Activated CD8-positive, alpha-beta T cell treated with anti-CD3 and anti-CD28 coated beads, Interleukin-2, amount 10 ng/mL, durations not matched to agents 7 days and 5 days (primary cell): ENCODE measurements at places on chromosomes 1 and 21.

- H3K27ac ChIP-seq: no peak overlapping the region
- DNase-seq: no peak
- peaks cover 24% of the 10 kb centered on the region for H3K27me3 ChIP-seq
Measured at GRCh38 chr1:202662081-202662480, 48.2 kb downstream of the SYT2 start.

- peak overlapping the region; percentile 96 for H3K27ac ChIP-seq
- H3K36me3 ChIP-seq: peaks cover 49% of the 10 kb centered on the region
- peak; percentile 84 for DNase-seq
Measured at GRCh38 chr1:30756545-30757351, 826 bp downstream of the LAPTM5 start.

GRCh38 chr1:176604461-176604860 lies 141.5 kb downstream of the PAPPA2 start:
- no peak for DNase-seq
- H3K4me1 ChIP-seq: no peaks in the 10 kb centered on the region
- H3K27me3 ChIP-seq: no peaks in the 10 kb centered on the region
- H3K36me3 ChIP-seq: no peaks in the 10 kb centered on the region
- no peak overlapping the region for H3K4me3 ChIP-seq

DNA sequence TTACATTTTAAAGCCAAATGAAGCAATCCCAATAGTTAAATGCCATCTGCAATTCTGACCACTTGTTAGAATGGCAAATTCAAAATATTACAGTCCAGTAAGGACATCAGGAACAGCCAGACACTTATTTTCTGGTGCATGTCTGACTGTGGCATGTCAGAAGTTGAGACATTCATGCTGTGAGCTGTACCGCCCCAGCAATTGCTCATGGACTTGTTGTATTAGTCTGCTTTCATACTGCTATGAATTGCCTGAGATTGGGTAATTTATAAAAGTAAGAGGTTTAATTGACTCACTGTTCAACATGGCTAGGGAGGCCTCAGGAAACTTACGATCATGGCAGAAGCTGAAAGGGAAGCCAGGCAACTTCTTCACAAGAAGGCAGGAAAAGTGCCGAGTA lies 19.1 kb downstream of the DDAH1 start:
- DNase-seq: no peak
- no peaks in the 10 kb centered on the region for H3K27me3 ChIP-seq
- H3K4me1 ChIP-seq: no peaks in the 10 kb centered on the region
- H3K4me3 ChIP-seq: no peak overlapping the region
- H3K36me3 ChIP-seq: no peaks in the 10 kb centered on the region
- H3K27ac ChIP-seq: no peak overlapping the region

DNA sequence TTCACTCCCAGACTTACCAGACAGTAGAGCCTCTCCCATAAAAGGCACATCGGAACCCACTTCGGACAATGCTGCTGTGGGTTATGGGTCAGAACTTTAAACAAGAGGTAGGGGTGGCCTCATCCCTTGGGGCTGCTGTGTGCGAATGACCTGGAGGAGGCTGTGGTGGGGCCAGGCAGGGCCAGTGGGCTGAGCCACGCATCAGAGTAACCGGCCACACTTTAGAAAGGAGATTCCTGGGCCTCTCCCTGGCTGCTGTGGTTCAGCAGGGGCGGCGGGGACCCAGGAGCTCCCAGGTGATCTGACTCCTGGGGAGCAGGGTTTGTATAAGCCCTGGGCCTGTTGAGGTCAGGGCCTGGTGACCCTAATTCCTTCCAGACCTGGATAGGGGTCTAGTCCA lies 110.2 kb upstream of the C1orf174 start:
- peaks cover 2% of the 10 kb centered on the region for H3K4me1 ChIP-seq
- no peaks in the 10 kb centered on the region for H3K27me3 ChIP-seq
- H3K27ac ChIP-seq: no peak overlapping the region

- H3K4me3 ChIP-seq: no peak overlapping the region
- no peak overlapping the region for H3K27ac ChIP-seq
- H3K36me3 ChIP-seq: no peaks in the 10 kb centered on the region
- DNase-seq: no peak
Measured at GRCh38 chr1:11487196-11487751, 8.3 kb downstream of the DISP3 start.

DNA sequence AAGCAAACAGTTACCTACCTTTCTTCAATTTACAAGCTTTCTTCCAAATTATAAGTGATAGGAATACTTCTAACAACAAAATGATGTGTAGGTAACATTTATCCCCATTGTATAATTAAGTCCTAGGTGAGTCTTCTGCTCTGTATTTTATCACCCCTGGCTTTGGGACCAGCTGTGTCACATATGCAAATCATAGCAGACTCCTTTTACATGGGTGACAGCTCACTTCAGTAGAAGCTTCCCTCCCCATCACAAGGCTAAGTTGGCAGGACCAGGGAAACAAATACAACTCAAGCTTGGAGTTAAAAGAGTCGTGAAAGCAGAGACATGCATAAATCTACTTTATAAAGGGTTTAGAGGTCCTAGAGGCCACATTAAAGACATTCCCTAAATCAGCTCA lies 121.1 kb upstream of the RUNX1 start:
- no peak overlapping the region for H3K4me3 ChIP-seq
- no peak for DNase-seq
- no peaks in the 10 kb centered on the region for H3K27me3 ChIP-seq
- peak overlapping the region; percentile 16 for H3K27ac ChIP-seq

DNA sequence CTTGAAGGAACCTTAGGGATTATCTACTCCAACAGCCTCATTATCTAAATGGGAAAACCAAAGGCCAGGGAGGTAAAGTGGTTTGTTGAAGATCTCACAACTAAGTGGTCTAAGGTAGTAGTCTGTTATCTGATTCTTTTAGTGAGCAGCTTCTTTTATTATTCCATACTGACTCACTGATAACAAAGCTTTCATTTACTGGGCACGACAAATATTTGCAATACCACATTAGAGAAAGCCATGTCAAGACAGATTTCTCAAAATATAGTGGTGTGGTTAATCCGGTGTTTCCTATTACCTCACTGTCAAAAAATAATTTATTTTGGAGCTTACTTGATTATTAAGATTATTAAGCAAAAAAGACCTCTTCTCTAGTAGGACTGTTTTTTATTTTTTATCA lies 369.1 kb downstream of the S1PR1 start:
- H3K27me3 ChIP-seq: no peaks in the 10 kb centered on the region
- H3K36me3 ChIP-seq: no peaks in the 10 kb centered on the region
- no peak overlapping the region for H3K27ac ChIP-seq
- H3K4me3 ChIP-seq: no peak overlapping the region
- no peaks in the 10 kb centered on the region for H3K4me1 ChIP-seq

DNA sequence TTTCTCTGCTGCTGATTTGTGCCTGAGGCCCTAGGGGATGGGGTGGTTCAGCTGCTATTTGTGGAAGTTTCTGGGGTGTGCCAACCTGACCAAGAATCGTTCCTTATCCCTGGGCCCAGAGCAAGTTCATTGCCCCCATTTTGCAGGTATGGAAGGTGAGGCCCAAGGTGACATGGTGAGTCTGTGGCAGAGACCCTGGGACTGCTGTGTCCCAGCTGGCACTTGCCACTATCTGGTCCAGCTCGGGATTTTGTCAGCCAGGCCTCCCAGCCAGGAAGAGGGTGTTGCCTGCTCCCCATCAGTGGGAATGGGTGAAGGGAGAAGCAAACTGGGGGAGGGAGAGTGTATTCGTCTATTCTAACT lies 18.9 kb upstream of the LRP8 start:
- H3K4me1 ChIP-seq: no peaks in the 10 kb centered on the region
- no peak for DNase-seq
- no peaks in the 10 kb centered on the region for H3K36me3 ChIP-seq
- H3K27ac ChIP-seq: no peak overlapping the region
- H3K4me3 ChIP-seq: no peak overlapping the region

GRCh38 chr1:107925565-107925964 lies 39.4 kb downstream of the VAV3 start:
- H3K4me1 ChIP-seq: peaks cover 13% of the 10 kb centered on the region
- H3K27me3 ChIP-seq: no peaks in the 10 kb centered on the region
- no peak overlapping the region for H3K4me3 ChIP-seq
- no peaks in the 10 kb centered on the region for H3K36me3 ChIP-seq
- H3K27ac ChIP-seq: no peak overlapping the region
- DNase-seq: no peak

DNA sequence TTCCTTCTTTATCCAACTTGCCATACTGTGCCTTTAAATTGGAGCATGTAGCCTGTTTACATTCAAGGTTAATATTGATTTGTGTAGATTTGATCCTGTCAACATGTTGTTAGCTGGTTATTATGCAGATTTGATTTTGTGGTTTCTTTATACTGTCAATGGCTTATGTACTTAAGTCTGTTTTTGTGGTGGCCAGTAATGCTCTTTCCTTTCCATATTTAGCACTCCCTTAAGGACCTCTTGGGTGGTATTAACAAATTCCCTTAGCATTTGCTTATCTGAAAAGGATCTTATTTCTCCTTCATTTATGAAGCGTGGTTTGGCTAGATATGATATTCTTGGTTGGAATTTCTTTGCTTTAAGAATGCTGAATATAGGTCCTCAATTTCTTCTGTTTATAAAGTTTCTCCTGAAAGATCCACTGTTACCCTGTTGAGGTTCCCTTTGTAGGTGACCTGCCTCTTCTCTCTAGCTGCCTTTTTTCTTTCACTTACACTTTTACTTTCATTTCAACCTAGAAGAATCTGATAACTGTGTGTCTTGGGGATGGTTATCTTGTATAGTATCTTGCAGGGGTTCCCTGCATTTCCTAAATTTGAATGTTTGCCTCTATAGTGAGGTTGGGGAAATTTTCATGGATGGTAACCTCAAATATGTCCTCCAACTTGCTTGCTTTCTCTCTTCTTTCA lies 86.9 kb upstream of the NEGR1 start:
- no peak overlapping the region for H3K4me3 ChIP-seq
- H3K27ac ChIP-seq: no peak overlapping the region
- H3K4me1 ChIP-seq: peaks cover 21% of the 10 kb centered on the region
- no peaks in the 10 kb centered on the region for H3K36me3 ChIP-seq
- DNase-seq: no peak

- peaks cover 6% of the 10 kb centered on the region for H3K4me1 ChIP-seq
- no peak overlapping the region for H3K27ac ChIP-seq
- DNase-seq: no peak
- no peak overlapping the region for H3K4me3 ChIP-seq
- peaks cover 2% of the 10 kb centered on the region for H3K27me3 ChIP-seq
Measured at GRCh38 chr1:41838266-41838665, 80.5 kb downstream of the HIVEP3 start.

GRCh38 chr1:33815061-33815460 lies 48.8 kb upstream of the HMGB4 start:
- H3K27ac ChIP-seq: no peak overlapping the region
- no peak for DNase-seq
- H3K36me3 ChIP-seq: no peaks in the 10 kb centered on the region
- peaks cover 8% of the 10 kb centered on the region for H3K27me3 ChIP-seq
- no peak overlapping the region for H3K4me3 ChIP-seq

- no peak overlapping the region for H3K27ac ChIP-seq
- no peak overlapping the region for H3K4me3 ChIP-seq
- DNase-seq: no peak
- no peaks in the 10 kb centered on the region for H3K4me1 ChIP-seq
- peaks cover 36% of the 10 kb centered on the region for H3K27me3 ChIP-seq
Measured at GRCh38 chr1:38308780-38309179, 262.2 kb upstream of the POU3F1 start.

- no peaks in the 10 kb centered on the region for H3K36me3 ChIP-seq
- DNase-seq: no peak
- no peak overlapping the region for H3K4me3 ChIP-seq
- H3K4me1 ChIP-seq: no peaks in the 10 kb centered on the region
- H3K27me3 ChIP-seq: peaks cover 19% of the 10 kb centered on the region
- H3K27ac ChIP-seq: no peak overlapping the region
Measured at GRCh38 chr1:24344090-24344742, 25.1 kb downstream of the GRHL3 start.

GRCh38 chr1:227762231-227762911 lies 27.1 kb downstream of the SNAP47 start:
- peak overlapping the region; percentile 31 for H3K4me3 ChIP-seq
- no peaks in the 10 kb centered on the region for H3K27me3 ChIP-seq
- peak overlapping the region; percentile 77 for H3K27ac ChIP-seq
- peaks cover 54% of the 10 kb centered on the region for H3K36me3 ChIP-seq
- H3K4me1 ChIP-seq: peaks cover 76% of the 10 kb centered on the region

DNA sequence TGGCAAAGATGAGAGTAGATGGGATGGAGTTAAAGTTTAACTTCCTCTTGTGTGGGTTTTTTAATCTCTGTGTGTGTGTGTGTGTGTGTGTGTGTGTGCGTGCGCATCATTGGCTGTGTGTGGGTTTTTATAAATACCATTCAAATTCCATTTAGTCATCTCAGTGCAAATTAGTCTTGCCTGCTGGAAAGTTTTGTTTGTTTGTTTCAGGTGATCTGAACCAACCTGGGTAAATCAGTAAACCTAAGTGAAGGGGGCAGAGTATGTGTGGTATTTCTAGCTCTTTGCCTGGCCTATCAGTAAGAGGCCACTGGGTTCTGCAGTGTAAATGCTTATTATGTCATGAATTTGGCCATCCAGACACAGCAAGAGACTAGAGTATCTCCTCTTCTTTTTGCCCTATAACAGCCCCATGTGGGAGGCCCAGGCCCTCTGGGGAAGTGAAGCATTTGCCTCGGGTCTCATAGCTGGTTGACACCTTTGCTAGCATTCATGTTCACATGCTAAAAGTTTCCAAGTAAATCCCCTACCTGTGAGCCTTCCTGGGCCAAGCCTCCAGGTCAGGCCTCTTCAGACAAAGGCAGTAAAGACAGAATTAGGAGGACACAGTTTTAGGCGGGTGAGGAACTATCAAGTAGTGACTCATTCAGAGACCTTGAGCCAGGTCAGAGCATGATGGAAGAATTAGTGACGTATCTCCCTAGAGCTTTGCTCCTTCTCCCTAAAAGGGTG lies 14.7 kb downstream of the INTS3 start:
- H3K4me3 ChIP-seq: no peak overlapping the region
- H3K27me3 ChIP-seq: no peaks in the 10 kb centered on the region
- H3K4me1 ChIP-seq: peaks cover 11% of the 10 kb centered on the region

- H3K27ac ChIP-seq: peak overlapping the region; percentile 99
- H3K4me3 ChIP-seq: peak overlapping the region; percentile 80
Measured at GRCh38 chr1:151401125-151401788, 1.9 kb downstream of the PSMB4 start.

DNA sequence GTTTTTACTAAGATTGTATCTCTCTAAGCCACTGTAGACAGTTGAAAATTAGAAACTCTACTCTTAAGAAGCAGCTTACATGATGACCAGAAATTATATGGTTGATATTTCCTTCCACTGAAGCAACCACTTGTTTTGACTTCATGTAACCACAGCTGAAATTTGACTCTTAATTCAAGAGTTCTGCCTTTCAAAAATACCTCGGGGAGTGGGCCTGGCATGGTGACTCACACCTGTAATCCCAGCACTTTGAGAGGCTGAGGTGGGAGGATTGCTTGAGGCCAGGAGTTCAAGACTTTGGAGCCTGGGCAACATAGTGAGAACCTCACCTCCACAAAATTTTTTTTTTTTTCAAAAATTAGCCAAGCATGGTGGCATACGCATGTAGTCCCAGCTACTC lies 4.3 kb downstream of the AMPD1 start:
- DNase-seq: no peak
- H3K4me3 ChIP-seq: no peak overlapping the region
- no peaks in the 10 kb centered on the region for H3K36me3 ChIP-seq
- no peaks in the 10 kb centered on the region for H3K4me1 ChIP-seq
- H3K27me3 ChIP-seq: peaks cover 33% of the 10 kb centered on the region
